ENCODE measurements at places on chromosomes 2 and 18.

- DNase-seq: no peak
Observed at GRCh38 chr2:97741686-97742085, 28.3 kb downstream of the ZAP70 start.

DNA sequence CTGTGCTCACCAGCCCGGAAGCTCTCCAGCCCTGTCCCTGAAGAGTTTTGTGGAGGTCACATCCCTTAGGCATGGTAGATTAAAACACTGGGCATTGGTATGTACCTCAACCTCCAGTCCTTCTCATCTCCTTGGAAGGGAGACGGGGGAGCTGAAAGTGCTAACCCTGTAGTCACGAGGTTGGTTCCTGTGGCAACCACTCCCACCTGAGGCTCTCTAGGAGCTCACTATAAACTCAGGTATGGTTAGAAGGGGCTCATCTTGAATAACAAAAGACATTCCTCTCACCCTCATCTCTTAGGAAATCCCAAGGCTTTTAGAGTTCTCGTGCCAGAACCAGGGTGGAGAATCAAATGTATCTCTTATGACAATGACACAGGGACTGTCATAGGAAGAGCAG is 43.0 kb upstream of the MGAT4A start:
- peak; percentile 11 for DNase-seq

DNA sequence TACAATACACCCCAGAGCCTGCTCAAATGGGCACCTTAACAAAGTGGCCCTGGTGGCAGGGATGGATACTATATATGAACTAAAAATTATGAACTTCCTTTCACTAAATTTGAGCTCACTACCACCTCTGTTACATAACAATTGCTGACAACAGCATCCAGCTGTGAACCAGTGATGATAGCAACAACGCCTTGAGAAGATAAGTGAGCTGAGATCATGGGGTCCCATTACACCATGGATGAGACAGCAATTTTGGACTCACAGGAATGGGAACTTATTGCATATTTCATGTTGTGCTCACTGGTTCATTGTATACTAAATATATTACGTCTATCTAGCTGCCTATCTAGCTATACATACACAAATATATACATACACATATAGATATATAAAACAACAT is 16.9 kb upstream of the ALMS1 start:
- no peak for DNase-seq

DNA sequence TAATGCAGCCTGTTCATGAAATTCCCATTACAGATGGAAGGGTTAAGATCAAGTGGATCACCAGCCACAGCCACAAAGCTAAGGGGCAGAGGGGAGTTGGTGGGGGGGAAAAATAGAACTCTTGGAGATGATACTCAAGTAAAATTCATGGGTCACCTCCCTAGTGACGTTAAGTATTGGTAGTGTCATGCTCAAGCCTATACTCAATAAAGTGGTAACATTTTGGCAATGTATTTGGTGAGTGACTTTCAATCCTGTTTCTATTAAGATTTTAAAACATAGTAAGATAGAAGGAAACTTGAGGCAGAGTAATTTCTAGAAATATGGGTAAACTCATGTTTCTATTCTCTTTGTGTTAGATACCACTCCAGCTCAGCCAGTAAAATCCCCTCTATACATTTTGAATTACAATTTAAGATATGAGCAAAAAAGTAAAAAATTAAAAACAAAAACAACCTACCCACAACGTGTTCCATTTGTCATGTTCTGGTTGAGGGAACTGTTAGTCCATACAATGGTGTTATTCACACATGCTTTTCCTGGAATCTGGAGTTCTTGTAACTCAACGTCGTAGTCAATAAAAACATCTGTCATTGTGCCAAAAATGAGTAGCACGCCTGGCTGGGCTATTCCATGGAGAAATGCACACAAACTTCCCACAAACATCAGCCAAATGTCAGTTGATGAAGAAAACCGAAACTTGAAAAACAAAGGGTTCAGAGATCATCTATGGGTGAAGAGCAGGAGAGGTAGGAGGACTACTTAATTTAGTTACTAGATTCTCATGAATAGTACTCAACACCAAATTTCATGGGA is 18.1 kb downstream of the ABCB11 start:
- DNase-seq: no peak

DNA sequence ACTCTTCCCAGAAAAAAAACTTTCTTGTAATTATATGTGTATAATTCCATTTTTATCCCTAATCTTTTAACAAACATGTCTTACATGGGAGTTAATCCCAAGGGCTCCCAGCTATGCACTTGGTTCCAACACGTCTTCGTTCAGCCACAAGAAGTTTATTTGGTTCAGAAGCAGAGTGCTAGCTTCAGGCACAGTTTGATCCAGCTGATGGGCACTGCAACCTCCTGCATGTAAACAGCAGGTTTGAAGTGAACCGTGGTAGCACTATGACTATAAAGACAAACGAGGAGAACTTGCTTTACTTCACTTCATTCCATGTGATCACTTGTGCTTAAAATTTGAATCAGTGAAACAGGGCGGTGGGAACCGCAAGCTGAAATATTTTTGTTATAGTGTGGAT is 7.0 kb upstream of the RNASEH1 start:
- no peak for DNase-seq

- no peak for DNase-seq
Observed at GRCh38 chr18:75644871-75645270, 217.4 kb upstream of the SMIM21 start.

DNA sequence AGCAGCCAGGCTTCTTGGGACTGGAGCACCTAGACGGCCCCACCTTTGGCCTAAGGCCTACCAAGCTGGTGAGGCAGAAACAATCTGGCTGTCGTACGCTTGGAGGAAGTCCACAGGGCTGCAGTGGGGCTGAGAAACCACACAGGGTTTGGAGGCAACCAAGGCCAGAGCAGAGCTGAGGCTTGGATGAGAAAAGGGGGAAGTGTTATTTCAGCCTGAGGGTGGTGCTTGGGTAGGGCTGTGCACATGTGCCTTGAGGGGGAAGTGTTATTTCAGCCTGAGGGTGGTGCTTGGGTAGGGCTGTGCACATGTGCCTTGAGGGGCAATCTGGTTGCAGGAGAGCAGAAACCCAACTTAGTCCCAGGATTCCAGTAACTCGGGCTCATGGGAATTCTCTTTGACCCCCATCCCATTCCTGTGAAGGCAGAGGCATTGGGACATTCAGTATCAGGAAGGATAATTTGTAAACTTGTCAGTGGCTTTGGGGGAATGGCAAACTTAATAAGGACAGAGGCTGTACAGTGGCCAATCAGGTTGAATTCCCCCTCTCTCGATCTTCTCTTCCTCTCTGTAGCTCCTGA is 971 bp upstream of the FBXO41 start:
- no peak for DNase-seq

- DNase-seq: no peak
Observed at GRCh38 chr2:43224571-43225092, 1.8 kb downstream of the ZFP36L2 start.

DNA sequence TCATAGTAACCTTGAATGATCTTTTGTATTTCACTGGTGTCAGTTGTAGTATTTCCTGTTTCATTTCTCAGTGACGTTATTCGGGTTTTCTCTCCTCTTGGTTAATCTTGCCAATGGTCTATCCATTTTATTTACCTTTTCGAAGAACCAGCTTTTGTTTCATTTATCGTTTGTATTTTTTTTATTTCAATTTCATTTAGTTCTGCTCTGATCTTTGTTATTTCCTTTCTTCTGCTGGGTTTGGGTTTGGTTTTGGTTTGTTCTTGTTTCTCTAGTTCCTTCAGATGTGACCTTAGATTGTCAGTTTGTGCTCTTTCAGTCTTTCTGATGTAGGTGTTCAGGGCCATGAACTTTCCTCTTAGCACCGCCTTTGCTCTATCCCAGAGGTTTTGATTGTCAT is 36.7 kb downstream of the SP140 start:
- DNase-seq: no peak

- DNase-seq: no peak
Observed at GRCh38 chr2:10912076-10912731, 470 bp downstream of the KCNF1 start.

- no peak for DNase-seq
Observed at GRCh38 chr2:160036736-160037135, 25.7 kb downstream of the PLA2R1 start.

DNA sequence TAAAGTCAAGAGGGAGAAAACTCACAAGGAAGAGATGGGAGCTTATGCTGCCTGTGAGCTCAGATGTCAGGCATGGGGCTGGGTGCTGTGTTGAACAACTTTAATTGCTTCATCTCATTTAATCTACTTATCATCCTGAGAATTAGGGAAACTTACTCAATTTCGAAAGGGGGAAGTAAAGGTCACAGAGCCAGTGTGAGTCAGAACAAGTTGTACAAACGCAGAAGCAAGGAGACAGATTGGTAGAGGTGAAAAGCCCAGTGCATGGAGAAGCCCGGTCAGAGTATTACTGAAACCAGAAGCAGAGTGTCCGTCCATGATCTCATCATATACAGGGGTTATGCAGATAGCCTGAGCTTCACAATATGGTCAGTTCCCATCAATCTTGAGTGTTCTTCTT is 281.1 kb upstream of the POU3F3 start:
- no peak for DNase-seq

DNA sequence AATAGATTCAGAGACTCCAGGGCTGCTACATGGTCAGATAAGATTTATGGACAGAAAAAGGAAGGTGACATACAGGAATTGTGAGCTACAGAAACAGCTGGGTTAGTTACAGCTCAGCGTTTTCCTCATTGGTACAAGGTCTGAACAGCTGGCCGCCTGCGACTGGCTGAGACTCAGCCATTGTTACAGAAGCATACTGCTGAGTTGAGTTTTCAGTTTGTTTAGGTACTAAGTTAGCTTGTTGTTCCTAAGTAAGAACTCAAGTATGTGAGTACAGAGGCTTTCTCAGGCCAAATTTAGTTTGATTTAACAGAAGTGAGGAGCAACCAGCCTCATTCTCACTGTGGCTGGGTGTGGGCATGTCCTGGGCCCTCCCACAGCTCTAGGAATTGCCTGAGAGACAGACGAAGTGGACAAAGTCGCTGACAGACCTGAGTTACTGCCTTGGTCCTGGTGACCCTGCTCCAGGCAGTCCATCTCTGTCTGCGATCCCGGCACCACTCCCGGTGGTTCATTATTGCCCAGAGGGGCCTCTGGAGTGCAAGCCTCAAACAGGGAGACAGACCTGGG is 27.8 kb upstream of the RHOB start:
- no peak for DNase-seq

- no peak for DNase-seq
Observed at GRCh38 chr2:189609853-189610252, 29.3 kb upstream of the SLC40A1 start.

GRCh38 chr2:95344215-95344583 is 47.1 kb downstream of the KCNIP3 start:
- no peak for DNase-seq

GRCh38 chr2:42754021-42754775 is 9.7 kb downstream of the OXER1 start:
- no peak for DNase-seq

- DNase-seq: no peak
Observed at GRCh38 chr2:233674314-233674713, 2.6 kb downstream of the UGT1A9 start.

- DNase-seq: no peak
Observed at GRCh38 chr18:39057423-39058064, 1491.9 kb upstream of the CELF4 start.

GRCh38 chr2:52340171-52340570 is 1308.2 kb upstream of the NRXN1 start:
- no peak for DNase-seq

DNA sequence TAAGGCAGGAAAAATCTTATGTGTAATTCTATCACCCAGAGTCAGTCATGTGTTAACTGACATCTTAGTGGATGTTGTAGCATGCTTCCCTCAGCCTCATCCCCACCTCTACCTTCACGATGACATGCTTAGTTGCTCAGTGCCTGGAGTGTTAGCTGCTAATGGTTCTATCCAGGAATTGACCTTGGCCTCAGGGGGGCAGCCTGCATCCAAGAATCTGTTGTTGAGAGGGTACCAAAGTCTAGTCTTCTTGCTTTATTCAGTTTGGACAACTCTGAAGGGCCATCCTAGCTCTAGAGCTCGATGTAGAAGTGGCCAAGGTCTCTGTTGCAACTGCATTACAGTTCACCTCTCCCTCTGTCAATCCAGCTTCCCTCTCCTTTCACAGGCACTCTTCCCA is 61.2 kb downstream of the ACYP2 start:
- peak; percentile 35 for DNase-seq

- DNase-seq: no peak
Observed at GRCh38 chr2:45649462-45649857, 2.0 kb upstream of the PRKCE start.

DNA sequence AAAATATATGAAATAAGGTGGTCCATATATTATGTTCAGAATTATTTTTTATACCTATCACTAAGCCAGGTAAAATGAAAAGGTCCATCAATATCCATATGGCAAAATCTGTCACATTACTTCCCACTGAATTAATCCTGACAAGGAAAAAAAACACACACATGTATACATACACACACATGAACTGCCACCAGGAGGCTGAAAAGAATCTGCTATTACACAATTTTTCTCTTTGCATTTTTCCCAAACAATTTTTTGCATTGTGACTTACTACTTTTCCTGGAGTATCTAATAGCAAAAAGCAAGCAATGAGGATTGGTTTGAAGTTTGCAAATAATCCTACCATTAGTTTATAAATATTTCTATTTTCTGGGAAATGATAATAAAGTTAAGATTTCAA is 128.2 kb upstream of the CD226 start:
- DNase-seq: no peak

DNA sequence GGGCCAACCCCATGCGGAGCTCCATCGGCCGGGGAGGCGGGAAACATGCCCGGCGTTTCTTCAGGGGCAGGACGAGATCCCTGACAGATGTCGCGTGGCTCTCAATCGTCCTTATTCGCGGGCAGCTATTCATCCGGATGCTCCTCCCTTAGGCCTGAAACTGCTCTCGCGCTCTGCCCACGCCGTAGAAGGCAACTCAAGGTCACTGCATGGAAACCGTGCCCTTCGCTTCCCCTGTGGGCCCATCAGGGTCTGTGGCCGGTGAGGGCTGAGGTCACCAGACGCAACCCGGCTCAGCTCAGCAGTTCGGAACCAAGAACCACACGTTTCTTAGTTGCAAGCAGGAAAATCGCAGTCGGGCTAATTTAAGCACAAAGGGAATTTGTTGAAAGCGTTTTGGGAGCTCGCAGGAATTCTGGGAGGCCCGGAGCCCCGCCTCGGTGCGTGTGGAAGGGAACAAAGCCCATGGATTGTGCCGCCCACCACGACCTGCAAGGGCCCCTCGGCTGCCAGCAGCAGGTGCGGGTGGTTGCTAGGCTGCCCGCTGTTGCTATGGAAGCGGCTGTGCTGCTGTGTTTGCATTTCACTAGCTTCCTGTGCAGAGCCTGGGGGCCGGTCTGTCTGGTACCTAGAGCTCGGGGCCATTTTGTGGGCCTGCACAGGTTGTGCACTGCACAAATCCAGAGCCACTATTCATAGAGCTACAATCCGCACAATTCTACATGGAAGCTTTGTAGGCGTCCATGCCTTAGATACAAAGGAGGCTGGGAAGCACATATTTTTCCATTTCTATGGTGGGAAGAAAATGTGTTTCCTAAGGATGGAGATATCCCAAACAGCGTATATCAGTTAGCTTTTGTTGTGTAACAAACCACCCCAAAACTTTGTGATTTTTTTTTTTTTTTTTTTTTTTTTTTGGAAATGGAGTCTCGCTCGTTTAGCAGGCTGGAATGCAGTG is 6.0 kb upstream of the ALLC start:
- DNase-seq: peak; percentile 44
